CD8-positive, alpha-beta T cell (primary cell): ENCODE measurements at places on chromosomes 11 and 22. TPM values are rescaled to one million over a fixed set of nuclear protein-coding genes. Genes with fewer than 3 reads are reported as not detected.

DNA sequence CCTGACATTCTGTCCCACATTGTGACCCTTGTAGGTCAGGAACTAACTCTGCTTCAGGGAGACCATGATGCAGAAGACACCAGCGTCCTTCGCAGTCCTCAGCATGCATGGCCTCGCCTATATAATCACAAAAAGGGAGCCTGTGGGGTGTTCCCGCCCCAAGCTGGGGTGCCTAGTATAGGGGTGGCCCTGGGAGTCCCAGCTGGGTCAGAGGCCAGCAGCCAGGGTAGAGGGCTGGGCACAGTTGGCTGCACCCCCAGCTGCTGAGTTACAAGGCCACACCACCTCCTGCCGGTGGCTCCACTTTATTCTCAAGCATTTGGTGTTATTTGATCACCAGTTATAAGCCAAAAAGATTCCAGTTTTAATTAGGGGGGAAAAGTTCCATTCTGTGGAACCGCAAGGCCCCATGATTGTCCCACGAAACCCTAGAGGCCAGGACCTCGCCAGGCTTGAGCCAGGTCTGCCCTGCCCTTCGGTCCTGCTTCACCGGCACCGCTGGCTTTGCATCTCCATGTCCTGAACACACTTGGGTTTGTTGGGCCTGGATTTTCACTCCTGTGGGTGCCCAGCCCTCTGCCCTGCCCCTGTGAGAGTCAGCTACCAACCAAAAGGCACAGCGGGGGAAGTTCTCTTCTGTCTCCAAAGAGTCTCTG is 15.0 kb upstream of the GNB1L start:
- DNase-seq, result no peak

GRCh38 chr22:36015811-36016529 is 12.7 kb downstream of the RBFOX2 start:
- no peak for DNase-seq

The PANX2 gene
- total RNA-seq, result not detected

GRCh38 chr11:9905960-9906791 is 242.3 kb downstream of the SWAP70 start:
- no peak for DNase-seq

The SMIM35 gene
- 0.08 TPM for total RNA-seq

The HYOU1 gene
- 106 TPM for total RNA-seq

The IFITM2 gene
- total RNA-seq, result 283 TPM

The SSTR3 gene
- 2.6 TPM for total RNA-seq
